ENCODE measurements at places on chromosomes 3 and 15.

DNA sequence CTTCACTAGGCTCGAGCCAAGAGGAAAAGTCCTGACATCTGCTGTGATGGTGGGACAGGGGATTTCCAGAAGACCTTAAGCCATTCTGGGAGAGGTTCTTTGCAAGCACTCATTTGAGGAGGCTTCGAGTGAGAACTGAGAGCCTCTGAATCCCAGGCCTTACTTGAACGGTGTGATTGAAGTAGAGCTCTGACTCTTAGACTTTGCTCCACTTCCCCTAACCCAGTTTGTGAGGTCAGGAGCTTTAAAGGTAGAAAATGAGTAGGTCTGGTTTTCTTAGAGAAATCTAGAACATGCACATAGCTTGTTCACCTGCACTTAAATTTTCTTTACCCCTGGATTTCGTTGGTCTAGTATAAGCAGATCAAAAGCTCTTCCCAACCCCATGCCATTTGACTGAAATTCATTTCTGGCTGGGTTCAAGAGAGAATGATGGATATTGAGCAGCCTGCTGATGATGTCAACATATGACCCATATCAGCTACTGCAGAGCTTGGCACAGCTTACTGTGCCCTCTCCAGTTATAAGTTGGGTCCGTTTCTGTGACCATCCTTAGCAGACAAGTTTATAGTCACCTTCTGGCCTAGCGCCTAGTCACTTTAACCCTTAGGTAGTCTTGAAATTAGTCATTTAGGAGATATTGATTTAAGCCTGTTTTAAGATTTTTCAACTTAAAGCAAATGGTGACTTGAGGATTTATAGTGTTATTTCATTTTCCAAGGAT, 229.2 kb upstream of the CHRM5 start:
- DNase-seq, result no peak

DNA sequence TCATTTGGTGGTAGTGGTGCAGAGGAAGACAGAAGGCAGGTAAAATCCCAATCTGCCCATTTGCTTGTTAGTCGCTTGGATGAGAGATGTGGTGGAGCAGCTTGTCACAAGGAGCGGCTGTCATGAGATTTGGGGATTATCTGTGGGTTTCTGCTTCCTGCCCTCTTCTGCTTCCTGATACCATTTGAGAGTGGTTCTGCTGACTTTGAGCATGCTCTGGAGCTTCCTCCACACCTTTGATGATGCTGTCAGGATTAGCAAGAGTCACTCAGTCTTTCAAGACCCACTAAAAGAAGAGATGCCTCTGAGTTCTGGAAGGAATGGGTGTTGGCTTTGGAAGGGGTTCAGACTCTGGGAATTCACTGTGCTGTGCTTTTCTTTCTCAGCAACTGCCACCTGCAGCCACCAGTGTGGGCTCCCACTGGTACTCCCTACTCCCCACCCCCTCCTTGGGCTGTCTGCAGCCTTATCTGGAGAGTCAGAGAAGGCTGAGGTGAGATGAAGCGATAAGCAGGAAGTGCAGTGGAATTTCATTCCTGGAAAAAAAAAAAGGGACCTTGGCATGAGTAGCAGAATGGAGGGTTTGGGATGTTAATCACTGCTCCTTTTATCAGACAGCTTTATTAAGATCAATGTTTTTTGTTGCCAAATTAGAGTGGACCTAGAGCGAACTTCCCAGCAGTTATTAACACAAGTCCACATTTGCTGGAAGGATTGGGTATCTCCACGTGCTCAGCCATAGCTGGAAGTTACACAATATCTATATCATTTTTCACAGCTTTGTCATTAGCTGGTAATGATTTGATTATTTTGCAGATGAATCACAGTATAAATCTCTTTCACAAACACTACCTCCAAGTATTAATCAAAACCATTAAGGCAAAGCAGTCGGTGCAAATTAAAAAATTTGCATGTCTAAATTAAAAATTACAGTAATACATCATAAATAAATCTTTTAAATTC, 233.0 kb upstream of the SATB1 start:
- DNase-seq, result no peak

GRCh38 chr15:67419705-67420104, 101.2 kb upstream of the C15orf61 start:
- no peak for DNase-seq

GRCh38 chr3:148990236-148990635, 1.1 kb upstream of the GYG1 start:
- DNase-seq, result no peak

GRCh38 chr15:99029341-99030144, 22.0 kb upstream of the PGPEP1L start:
- DNase-seq, result no peak

DNA sequence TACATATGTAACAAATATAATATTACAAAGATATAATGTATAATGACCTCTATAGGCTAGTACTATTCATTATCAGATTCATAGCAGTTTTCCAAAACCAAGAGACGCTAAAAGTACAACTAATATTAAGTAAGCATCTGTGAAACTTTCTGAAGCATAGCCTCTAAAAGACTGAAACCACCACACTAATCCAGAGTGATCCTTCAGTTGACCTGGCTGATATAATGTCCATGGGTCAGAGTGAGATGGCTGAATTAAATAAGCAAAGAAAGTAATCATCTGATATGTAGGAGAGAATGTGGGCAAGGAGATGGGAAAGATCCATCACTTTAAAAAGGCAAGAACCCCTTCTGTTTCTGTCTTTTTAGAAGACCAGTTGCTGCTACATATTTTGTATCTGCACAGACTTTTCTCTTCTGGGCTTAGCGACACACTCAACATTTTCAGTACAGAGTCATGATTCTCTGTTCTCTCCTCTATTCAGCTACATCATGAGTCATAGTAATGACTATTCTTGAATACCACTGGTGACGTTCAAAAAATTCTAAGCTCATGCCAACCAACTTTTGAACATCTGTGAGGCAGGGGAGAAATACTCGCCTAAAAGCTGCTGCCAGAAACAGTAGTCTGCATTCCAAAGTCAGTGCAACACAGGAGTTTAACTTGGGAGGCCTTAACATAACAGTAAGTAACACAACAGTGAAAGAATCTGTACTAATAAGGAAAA, 149.6 kb downstream of the MAGI1 start:
- DNase-seq, result no peak

- DNase-seq, result no peak
Observed at GRCh38 chr3:143476965-143477640, 357.5 kb downstream of the CHST2 start.

DNA sequence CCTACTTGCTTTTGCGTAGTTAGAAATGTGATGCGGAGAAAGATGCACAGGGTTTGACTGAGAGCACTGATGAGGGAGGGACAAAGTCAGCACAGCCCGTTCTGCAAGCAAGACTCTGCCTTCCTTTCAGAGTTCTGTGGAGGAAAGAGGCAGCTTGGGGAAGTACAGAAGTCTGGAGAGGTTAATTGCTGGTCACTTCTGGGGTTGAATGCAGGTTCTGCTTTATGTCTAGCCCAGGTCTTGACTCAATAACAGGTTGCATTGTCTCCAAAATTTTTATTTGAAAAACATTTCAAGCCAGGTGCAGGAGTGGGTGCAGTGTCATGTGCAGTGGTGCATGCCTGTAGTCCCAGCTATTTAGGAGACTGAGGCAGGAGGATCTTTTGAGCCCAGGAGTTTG, 461.7 kb downstream of the NR2F2 start:
- no peak for DNase-seq

- DNase-seq, result no peak
Observed at GRCh38 chr15:90211440-90212143, 10.5 kb downstream of the SEMA4B start.

DNA sequence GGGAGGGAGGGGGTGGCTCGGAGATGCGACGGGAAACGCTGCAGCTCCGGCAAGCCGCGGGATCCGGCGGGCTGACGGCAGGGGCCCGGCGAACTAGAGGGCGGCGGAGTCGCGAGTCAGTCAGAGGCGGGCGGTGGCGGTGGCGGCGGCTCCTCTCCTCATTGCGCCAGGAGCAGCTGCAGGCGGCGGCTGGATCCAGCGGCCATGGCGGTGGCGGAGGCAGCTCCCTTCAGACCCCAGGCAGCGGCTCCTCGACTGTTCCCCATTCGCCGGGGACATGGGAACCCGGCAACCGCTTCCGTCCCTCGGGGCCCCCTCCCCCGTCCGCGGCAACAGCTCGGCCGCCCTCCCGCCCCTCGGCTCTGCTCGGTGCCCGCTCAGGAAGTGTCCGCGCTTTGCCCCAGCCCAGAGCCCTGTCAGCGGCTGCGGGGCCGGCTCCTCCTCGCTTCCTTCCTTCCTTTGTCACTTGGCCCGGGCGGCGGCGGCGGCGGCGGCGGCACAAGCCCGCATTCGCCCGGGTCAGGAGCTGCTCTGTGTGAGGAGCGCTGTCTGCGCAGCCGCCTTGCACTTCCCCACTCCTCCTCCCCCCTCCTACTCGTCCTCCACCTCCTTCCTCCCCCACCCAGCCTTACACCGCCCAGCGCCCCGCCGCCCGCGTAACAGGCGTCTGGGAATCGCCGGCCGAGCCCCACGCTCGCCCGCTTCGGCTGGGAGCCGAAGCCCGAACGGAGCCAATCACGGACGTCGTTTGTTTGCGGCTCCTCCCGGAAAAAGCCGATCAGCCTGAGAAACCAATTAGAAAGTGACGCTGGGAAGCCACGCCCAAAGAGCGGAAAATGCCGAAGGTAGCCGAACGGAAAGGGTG, at the start of gene GSK3B:
Gene GSK3B (minus strand): TSS at position 537 of the 865 bp plus-strand sequence. CDS start 1,013 bp downstream, outside the sequence.
- DNase-seq, result peak; percentile 69

DNA sequence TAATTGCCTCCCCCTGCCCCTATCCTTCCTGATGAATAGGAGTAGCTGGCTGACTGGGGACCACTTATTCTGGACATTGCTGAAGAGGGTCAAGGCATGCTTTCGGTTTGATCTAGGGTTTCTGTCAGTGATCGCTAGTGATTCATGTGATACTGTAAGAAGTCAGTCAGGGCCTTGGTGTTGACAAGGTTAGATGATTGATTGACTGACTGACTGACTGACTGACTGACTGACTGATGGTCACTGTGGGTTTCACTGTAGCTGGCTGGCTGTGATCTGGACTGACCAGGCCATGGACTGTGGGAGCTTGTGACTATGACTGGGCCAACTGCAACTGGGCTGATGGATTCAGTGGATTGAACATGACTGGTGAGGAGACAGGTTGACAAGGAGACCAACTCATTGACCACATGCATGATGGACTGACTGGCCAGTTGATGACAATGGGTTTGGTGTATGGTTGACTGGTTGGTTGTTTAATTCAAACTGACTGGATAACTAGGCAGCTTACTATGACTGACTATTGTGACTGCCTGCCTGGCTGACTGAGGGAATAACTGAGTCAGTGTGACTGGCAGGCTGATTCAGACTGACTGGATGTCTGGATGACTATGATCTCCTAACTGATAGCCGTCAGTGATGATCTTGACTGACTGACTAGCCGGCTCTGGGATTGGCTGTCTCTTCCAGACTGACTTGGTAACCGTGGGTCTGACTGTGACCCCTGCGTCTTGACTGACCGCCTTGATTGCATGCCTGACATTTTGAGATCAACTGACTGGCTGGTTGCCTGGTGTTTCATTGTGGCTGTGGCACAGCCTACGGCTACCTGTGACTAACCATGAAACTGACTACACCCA, 509.9 kb downstream of the SHQ1 start:
- DNase-seq, result no peak

GRCh38 chr3:72839057-72839456, 9.2 kb downstream of the SHQ1 start:
- DNase-seq, result no peak

DNA sequence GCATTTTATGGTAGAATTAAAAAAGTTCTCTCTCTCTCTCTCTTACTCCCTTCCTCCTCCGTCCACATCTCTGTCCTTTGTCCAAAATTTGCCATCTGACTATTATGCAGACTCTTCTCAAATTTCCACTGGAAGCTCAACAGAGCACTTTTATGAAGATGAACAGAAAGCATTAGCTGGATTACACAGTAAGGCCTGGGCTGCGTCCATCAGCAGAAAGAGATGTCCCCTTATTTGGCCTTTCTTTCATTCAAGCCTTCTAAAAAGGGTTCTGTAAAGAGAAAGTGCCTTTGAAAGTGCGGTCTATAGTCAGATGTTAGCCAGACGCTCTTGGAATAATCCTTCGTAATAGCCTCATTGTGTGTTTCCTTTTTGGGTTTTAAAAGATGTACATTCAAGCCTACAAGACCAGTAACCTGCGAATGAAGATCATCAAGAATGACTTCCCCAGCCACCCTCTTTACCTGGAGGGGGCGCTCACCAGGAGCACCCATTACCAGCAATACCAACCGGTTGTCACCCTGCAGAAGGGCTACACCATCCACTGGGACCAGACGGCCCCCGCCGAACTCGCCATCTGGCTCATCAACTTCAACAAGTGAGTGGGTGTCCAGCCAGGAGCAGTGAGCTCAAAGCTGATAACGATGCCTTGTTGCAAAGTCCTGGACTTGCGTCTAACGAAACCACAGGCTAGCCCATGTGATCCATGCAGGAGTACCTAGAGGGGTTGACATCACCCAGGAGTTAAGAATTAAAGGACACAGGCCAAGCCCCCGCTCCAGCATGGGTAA, 53.1 kb downstream of the MESD start:
- DNase-seq, result no peak

DNA sequence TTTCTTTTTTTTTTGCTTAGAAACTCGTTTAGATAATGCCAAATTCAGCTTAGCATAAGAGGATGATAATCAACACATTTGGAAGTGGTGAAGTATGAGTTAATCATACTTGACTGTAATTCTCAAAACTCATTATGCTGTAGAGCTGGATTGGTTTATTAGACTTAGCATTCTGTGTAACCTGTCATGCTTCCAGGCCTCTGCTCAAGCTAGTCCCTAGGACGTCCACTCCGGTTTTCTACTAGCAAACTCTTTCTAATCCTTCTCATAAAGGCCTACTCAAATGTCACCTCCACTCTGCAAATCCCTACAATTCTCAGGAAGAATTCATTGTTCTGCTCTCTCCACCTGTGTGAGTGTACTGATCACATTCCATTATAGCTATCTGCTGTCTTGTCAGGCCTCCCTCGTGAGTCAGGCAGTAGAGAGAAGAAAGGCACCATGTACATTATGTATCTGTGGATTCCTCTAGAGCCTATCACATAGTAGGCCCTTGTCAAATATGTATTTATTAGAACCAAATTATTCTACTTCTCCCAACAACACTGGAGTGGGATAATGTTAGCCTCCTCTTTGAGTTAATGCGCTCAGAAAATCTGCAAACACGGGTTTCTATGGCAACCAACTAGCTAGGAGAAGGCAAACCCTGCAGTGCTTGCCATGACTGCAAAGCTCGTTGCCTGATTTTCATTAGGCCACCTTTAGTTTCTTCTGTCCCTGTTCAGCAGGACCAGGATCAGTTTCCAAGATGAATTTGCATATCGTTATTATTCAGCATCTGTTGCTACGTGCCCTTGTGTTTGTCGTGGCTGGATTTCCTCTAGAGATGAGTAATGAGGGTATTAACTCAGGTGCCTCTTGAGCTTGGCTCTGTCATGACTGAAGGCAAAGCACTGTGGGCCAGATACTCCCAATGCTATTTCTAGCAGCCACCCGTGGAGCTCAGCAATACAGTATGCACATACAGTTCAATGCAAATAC, 30.7 kb downstream of the ATP13A5 start:
- no peak for DNase-seq
